ENCODE measurements at places on chromosomes 7 and 10. TPM values are rescaled to one million over a fixed set of nuclear protein-coding genes. Genes with fewer than 3 reads are reported as not detected.

DNA sequence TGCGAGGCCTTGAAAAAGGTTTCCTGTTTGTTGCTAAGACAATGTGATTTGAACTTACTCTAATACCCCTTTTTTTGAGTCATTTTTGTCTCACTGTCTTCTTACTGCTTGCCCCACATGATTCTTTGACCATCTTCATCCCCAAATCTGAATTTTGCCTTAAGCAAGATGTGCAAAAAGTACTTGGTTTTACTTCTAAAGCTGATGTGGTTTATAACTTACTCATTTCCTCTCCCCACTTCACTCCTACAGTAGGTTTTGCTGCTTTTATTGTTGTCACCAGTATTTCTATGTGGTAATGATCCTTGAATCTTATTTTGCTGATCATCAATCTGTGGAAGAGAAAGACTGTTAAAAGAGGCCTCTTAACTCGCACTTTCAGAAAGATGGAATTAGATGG is 396.4 kb downstream of the SDK1 start:
- H3K4me3 ChIP-seq = no peak overlapping the region
- peaks cover 3% of the 10 kb centered on the region for H3K27me3 ChIP-seq
- no peak overlapping the region for H3K27ac ChIP-seq
- no peak for DNase-seq
- H3K4me1 ChIP-seq = peaks cover 10% of the 10 kb centered on the region

- no peak overlapping the region for H3K4me3 ChIP-seq
- H3K4me1 ChIP-seq = no peaks in the 10 kb centered on the region
- peaks cover 13% of the 10 kb centered on the region for H3K27me3 ChIP-seq
- H3K36me3 ChIP-seq = no peaks in the 10 kb centered on the region
Observed at GRCh38 chr10:85544956-85545355, 821.6 kb downstream of the GRID1 start.

CTAGE4 gene
- 3.1 TPM for total RNA-seq

GRCh38 chr10:110918269-110918642 is 724 bp downstream of the BBIP1 start:
- peak overlapping the region; percentile 99 for H3K27ac ChIP-seq
- H3K4me1 ChIP-seq = peaks cover 34% of the 10 kb centered on the region
- peak overlapping the region; percentile 92 for H3K4me3 ChIP-seq
- DNase-seq = peak; percentile 93
- H3K36me3 ChIP-seq = peaks cover 9% of the 10 kb centered on the region

TNS3 gene
- total RNA-seq = 0.15 TPM

Measured in activated CD4-positive, alpha-beta memory T cell treated with anti-CD3 and anti-CD28 coated beads for 36 hours (primary cell).